ENCODE measurements at places on chromosomes 3 and 15. TPM values are rescaled to one million over a fixed set of nuclear protein-coding genes. Genes with fewer than 3 reads are reported as not detected.
A peak's percentile ranks its signal among the peaks of the same experiment; 100 is the strongest.

- DNase-seq: no peak
Measured at GRCh38 chr3:176190755-176191154, 1006.5 kb downstream of the TBL1XR1 start.

DNA sequence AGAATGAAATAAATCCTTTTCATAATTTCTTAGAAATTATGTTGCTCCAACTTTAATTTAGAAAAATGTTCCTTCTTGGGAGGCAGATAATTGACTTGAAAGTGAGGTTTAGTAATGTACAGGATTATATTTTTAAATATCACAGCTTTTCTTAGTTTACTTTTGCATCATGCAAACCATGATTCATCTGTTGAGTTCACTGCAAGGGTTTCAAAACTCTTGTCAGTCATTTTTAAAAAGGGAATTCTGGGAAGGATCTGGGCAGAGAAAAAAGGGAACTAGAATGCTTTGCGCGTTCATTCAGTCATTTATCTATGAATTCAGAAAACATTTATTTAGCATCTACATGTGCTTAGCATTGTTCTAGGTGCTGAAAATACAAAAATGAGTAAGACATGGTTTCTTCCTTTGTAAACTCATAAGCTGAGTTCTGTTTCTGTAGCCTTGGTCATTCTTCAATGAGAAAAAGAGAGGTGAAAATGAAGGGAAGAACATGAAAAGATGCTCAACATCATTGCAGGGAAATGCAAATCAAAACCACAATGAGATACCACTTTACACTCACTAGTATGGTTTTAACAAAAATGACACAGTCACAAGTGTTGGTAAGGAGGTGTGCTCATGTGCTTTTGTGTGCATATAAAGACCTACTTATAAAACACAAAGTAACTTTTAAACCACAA lies 209.1 kb downstream of the NR1D2 start:
- DNase-seq: no peak

- no peak for DNase-seq
Measured at GRCh38 chr15:50685191-50685975, 1.2 kb downstream of the TRPM7 start.

DNA sequence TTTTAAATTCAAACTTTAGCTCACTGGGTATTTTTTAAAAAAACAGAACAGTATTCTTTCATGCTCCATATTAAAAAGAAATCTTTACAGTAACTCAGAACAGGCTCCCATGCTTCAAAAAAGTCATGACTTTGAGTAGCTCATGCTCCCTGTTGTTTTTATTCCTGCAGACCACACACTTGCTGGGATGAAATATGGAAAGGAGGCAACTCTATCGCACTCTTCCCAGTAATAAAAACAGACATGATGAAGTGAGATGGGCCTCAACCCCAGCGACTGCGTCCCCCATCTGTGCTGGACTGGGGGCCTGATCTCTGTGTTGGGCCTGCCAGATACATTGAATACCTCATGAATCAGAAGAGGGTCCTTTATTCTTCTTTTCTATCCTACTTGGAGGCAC lies 58.9 kb downstream of the ARHGEF3 start:
- DNase-seq: no peak

GRCh38 chr3:127803619-127804018 lies 18.7 kb downstream of the MGLL start:
- DNase-seq: no peak

DNA sequence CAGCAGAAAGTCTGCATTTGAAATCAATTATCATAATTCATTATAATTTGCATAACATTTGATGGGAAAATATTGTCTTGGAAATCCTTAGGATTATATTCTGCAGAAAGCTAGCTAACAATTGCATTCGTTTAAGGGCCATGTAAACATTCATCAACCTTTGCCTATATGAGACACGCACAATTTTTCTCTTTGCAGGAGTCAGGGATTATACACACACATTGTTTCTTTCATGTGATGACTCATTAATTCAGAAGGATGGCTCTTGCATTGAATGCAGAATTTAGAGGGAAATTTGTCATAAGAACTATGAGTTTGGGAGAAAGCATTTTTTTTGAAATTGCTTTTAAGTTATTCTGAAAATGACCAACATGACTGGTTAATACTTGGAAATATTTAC lies 844.7 kb downstream of the DIPK2A start:
- no peak for DNase-seq

DNA sequence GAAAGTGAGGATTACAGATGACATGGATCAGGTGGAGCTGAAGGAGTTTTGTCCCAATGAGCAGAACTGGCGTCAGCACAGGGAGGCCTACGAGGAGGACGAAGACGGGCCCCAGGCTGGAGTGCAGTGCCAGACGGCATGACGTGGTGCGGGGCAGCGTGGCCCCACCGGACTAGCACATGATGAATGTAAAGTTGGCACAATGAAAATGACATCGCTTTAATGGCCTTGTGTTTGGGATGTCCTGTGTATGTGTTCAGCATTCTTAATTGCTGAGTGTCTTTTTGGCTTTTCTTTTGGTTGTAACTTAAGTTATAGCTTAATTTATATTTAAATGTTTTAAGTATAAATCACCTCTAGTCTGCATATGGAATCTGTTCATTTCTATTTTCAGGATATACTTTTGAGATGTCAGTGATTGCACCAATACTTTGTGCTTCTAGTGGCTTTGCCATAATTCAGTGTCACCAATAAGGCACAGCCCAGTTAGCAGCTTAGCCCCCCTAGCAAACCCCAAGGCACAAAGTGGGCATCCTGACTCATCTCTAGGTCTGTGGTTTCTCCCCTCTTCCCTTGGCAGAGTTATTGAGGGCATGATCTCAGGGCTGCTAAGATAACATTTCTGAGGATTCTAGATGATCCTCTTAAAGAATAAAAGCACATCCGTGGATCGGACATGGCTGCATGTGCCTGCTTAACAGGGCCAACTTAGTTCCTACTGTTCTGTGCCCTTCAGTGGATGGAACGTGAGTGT lies 16.1 kb downstream of the DNAJA4 start:
- DNase-seq: no peak

- no peak for DNase-seq
Measured at GRCh38 chr3:158470944-158471638, 99.9 kb upstream of the MLF1 start.

- no peak for DNase-seq
Measured at GRCh38 chr15:66743204-66743603, 41.2 kb downstream of the SMAD6 start.

GRCh38 chr3:73324203-73325155 lies 263.0 kb downstream of the EBLN2 start:
- DNase-seq: no peak

GRCh38 chr15:69045802-69046201 lies 31.3 kb downstream of the NOX5 start:
- DNase-seq: no peak

DNA sequence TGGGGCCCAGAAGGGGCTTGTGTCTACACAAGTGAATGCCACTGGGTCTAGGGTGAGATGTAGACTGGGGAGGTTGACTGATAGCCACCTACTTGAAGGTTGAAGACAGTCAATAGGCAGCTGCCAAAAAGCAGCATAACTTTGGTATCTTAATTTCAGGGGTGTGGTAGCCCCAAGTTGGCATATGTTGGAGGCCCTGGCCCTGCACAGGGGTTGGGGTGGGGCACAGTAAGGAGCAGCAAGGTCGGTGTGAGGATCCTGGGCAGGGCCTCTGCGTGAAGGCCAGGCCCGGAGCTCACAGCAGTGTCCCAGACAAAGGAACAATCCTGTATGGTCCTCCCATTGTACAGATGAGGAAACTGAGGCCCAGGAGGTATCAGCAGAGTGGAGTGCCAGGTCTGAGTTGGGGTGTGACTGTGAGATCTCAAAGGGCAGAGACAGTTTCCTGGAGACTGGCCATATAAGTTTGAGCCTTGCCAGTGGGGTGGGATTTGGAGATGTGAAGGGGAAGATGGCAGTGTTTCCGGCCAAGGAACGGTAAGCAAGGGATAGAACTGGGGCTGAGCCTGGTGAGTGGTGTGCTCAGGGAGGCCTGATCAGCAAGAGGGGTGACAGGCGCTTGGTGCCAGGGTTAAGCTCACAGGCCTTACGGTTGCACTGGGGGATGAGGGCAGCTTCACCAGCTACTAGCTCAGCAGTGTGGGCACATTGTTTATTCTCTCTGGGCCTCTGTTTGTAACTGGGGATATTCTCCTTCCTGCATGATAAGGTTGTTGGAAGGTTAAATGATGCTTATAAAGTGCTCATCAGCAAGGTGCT lies 1.7 kb downstream of the KLHL40 start:
- no peak for DNase-seq

GRCh38 chr3:65978116-65978515 lies 60.6 kb downstream of the MAGI1 start:
- DNase-seq: no peak

DNA sequence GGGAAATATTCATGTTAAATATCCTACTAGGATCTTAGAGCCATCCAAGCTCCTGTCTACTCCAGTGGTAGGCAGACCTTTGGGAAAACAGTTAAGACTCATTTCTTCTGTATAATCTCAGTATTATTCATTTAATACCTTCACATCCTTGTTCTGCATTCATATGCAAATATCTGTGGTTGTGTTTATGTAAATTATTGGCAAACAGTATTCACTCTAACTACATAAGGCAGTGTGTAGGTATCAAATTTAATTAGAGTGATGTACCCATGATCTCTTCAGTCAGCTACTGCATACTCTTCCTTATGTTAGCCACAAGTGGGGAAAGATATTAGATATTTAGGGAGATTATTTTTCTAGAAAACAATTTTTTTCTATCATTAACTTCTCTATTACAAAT lies 200.8 kb upstream of the SLC2A2 start:
- no peak for DNase-seq

DNA sequence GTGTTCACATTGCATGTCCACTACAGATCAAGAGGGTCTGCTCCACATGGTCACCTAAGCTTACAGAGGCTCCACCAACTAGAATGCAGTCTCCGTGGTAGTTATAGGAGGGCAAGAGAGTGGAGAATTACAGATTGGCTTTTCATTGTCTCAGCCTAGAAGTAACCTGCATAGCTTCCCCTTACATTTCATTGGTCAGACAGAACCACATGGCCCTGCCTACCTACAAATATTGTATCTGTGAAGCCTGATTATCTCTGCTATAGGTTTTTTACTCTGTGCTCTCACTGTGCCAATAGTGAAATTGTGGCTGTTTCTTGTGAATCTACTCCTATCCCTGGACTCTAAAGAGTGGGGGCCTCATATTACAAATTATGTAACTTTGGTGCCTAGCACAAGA lies 2.5 kb upstream of the TLNRD1 start:
- no peak for DNase-seq

GRCh38 chr15:98728082-98728810 lies 79.9 kb downstream of the IGF1R start:
- DNase-seq: no peak

DNA sequence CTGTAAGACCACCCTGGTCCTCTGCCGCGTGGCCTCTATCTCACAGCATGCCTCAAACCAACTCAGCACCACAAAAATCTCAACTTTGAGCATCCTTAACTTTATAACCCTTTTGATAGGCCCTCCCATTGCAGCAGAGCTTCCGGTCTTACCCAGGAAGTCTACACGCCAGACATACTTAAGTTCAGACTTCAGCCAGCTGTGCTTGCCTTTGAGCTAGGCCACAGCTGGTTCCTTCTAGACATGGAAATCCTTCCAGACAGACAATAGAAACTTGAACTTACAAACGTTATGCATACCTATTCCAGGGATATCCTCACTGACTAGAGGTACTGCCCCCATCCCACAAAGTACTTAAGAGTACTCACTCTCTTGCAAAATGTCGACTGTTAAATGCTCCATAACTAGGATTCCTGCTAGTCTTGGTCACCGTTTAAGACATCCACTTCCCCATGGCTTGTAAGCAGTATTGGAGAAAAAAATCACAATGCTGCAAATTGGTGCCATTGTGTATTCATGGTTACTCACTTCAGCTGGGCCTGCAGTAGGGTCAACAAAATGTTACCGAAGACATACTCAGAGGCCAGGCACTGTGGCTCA lies 183.5 kb downstream of the TBL1XR1 start:
- DNase-seq: no peak

DNA sequence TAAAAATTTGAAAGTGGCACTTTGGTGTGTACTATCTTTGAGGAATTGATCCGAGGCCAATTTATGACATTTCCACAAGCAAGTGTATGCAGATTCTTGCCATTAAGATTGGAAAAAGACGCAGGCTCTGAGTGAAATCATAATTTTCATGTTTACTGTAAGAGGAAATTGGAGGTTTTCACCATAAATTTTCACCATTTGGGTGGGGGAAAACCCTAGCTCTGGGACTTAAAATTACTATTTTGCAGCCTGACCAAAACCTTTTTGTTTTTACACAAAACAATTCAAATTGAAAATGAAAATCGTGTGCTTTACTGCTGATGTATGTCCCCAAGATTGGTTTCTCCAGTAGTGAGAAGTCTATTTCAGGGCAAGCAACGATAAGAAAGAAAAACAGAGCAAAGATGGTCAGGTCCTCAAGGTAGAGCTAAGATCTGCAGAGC lies 282.6 kb downstream of the FOXP1 start:
- DNase-seq: peak; percentile 51

DNA sequence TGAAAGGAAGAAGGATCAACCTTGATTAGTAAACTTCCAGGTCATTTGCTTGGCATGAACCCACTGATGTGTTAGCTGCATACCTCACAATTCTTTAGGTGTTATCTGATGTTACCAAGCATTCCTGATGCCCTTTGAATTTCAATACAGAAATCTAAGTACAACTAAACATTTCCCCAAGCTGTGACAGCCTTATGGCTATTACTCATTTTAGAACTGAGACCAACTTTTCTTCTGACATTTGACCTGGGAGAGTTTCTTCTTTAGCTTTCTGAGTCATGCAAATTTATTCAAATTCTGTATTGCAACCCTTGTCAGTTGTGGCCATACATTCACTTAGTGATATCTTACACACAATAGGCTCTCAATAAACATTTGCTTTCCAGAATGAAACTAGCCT lies 124.3 kb downstream of the TIGIT start:
- no peak for DNase-seq

GRCh38 chr3:149579838-149580542 lies 77.8 kb downstream of the WWTR1 start:
- DNase-seq: no peak

- no peak for DNase-seq
Measured at GRCh38 chr3:7461202-7461825, 600.4 kb downstream of the GRM7 start.

- no peak for DNase-seq
Measured at GRCh38 chr3:134608023-134608770, 42.6 kb downstream of the KY start.

PLA2G4E gene
- not detected for total RNA-seq

CNTN3 gene
- total RNA-seq: not detected

SCAANT1 gene
- total RNA-seq: not detected

CYP1A2 gene
- total RNA-seq: not detected

DZIP1L gene
- not detected for total RNA-seq

GOLGA6L7 gene
- total RNA-seq: not detected

OR5K1 gene
- total RNA-seq: not detected

CHRNB4 gene
- not detected for total RNA-seq

SLC25A26 gene
- total RNA-seq: 31.0 TPM

KBTBD8 gene
- total RNA-seq: 10.9 TPM

ADGRG7 gene
- 21.2 TPM for total RNA-seq

ATP10A gene
- 21.0 TPM for total RNA-seq

ACKR4 gene
- not detected for total RNA-seq

IL17RB gene
- total RNA-seq: not detected
